ENCODE measurements at places on chromosomes 11 and 22. TPM values are rescaled to one million over a fixed set of nuclear protein-coding genes. Genes with fewer than 3 reads are reported as not detected.

OR52B2 gene
- total RNA-seq = not detected

GRCh38 chr11:134224710-134225664 lies 516 bp downstream of the VPS26B start:
- DNase-seq = peak; percentile 20

GRCh38 chr22:36442506-36443197 lies 38.8 kb downstream of the TXN2 start:
- no peak for DNase-seq

TMEM184B gene
- 23.8 TPM for total RNA-seq

- no peak for DNase-seq
These were observed 18.2 kb downstream of the USP28 start for GRCh38 chr11:113856966-113857759.

DNA sequence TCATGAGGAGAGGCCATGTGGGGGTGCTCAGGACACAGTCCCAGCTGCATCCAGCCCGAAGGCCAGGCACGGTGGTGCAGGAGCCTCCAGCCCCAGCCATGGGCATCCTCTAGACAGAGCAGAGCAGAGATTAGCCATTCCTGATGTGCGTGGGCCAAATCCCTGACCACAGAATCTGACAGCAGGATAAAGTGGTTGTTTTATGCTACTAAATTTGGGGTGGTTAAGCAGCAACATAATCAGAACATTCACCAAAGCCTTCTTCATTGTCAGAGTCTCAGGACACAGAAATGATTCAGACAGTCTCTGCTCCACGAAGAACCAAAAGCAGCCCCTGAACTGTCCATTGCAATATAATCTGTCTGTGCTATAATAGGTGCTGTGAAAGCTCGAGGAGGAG lies 19.7 kb downstream of the RASD2 start:
- DNase-seq = no peak

CCDC188 gene
- total RNA-seq = 0.84 TPM

ELMOD1 gene
- total RNA-seq = 0.03 TPM

DNA sequence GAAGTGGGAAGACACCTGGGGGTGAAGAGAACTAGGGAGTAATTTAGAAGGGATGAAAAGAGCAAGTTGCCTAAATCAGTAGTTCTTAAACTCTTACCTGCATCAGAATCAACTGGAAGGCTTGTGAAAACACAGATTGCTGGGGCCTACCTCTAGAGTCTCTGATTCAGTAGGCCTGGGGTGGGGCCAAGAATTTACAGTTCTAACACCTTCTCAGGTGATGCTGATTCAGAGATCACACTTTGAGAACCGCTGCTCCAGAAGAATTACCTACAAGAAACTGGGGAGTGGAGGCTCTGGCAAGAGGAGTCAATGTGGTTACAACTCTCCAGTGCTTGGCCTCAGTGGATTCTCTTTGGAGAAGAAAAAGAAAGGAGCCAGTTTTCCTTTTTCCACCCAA lies 128.7 kb downstream of the C11orf58 start:
- DNase-seq = no peak

All from SJSA1 (cell line).